ENCODE measurements at places on chromosomes 5 and 9.
A peak's percentile ranks its signal among the peaks of the same experiment; 100 is the strongest.

DNA sequence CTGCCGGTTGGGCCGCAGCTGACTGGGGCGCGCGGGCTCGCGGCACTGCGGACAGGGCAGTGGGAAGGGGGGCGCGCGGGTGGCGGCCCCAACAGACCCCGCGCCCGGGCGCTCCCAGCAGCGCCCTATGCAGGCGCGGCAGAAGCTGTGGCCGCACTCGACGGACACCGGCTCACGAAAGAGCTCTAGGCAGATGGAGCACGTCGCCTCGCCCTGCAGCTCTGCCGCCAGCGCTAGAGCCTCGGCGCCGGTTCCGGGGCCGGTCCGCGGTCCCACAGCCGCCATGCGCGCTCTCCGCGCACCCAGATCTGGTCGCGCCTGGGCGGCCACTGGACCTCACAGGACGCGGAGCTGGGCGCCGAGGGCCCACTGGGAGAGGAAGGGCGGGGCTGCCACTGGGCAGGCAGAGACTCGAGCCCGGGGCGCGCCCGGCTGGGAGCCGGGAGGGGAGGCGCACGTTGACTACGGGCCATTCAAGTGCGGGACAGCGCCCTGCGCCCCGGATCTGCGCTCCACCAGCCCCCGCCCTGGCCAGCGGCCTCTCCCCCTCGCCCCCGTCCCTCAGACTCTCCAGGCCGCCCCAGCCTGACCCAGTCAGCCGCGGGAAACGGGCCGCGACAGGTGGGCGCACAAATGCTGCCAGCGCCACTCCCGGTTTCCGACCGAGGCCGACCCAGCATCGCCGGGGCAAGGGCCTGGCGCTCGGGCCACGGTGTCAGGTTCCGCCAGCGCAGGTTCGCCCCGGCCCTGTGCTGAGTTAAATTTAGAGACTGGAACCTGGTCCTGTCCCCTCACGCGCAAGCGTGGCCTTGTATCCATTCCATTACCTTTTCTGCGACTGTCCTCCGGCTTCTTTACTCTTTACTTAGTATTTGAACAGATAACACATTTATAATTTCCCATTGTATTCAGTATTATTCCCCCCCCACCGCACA, at the start of gene TRIM7:
TRIM7 (minus strand) TSS at position 371 of the 935 bp plus-strand sequence; CDS start at position 285, 86 bp downstream.
- peak; percentile 85 for DNase-seq

DNA sequence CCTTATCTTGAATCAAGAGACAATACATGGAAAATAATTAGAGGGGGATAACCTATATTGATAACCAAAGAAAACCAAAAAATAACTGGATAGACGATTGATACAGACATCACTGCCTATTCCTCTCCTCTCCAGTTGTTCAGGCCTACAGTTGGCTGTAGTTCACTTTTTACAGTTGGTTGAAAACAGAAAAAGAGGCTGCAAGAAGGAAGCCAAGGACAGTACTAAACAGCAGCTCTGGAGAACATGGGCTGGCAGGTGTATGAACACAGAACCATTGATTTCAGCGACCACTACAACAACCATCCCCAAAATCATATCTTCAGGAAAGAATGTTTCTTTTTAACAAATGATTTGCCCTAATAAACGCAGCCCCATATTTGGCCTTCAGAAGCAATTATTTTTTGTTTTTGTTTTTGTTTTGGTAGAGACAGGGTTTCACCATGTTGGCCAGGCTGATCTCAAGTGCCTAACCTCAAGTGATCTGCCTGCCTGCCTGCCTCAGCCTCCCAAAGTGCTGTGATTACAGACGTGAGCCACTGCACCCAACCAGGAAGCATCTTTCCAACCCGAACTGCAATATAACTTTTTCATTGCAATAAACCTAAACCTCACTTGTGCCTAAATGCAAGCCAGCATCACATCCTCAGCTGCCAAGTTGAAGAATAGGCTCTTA, 64.3 kb downstream of the MLLT3 start:
- DNase-seq, result no peak

- no peak for DNase-seq
Observed at GRCh38 chr5:103101079-103101750, 18.7 kb downstream of the GIN1 start.

DNA sequence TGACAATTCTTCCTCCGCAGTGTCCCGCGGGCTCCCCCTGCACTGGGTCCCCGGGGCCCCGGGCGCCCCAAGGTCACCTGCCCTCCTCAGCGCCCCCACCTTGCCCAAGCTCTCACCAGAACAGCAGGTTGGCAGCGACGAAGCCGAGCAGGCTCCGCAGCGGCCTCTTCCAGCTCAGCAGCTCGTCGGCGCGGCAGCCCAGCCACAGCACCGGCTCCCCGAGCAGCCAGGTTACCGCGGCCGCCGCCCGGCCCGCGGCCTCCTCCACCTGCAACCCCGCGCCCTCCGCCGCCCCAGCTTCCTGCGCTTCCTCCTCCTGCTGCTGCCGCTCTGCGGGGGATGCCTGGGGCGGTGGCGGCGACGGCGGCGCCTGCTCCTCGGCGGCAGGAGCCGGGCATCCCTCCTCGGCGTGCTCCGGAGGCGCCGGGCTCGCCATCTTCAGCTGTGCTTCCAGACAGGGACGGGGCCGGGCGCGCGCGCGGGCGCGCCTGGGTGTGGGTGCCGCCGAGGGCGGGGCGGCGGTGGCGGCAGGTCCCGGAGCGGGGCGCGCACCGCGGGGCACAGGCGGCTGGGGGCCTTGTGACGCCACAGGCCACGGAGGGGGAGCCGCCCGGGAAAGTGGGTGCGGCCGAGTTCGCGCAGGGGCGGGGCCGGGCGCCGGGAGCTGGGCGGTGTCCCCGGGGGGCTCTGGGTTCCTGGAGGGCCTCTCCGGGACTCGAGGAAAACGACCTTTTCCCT, at the start of gene RETREG1:
RETREG1 (minus strand) TSS at position 462 of the 738 bp plus-strand sequence; CDS start at position 436, 26 bp downstream.
- DNase-seq, result peak; percentile 86

DNA sequence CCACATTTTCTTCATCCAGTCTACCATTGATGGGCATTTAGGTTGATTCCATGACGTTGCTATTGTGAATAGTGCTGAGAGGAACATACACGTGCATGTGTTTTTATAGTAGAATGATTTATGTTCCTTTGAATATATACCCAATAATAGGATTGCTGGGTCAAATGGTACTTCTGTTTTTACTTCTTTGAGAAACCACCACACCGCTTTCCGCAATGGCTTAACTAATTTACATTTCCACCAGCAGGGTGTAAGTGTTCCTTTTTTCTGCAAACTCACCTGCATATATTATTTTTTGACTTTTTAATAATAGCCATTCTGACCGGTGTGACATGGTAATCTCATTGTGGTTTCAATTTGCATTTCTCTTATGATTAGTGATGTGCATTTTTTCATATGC, 82.2 kb upstream of the RFX3 start:
- DNase-seq, result no peak

GRCh38 chr5:110851357-110851756, 112.5 kb downstream of the SLC25A46 start:
- no peak for DNase-seq

- DNase-seq, result no peak
Observed at GRCh38 chr5:380701-381309, 59.3 kb downstream of the AHRR start.

GRCh38 chr5:177433658-177434217, 7.3 kb downstream of the GRK6 start:
- DNase-seq, result peak; percentile 78

- no peak for DNase-seq
Observed at GRCh38 chr9:14417237-14417636, 103.3 kb upstream of the NFIB start.

- DNase-seq, result no peak
Observed at GRCh38 chr5:169788168-169788567, 151.1 kb downstream of the DOCK2 start.

DNA sequence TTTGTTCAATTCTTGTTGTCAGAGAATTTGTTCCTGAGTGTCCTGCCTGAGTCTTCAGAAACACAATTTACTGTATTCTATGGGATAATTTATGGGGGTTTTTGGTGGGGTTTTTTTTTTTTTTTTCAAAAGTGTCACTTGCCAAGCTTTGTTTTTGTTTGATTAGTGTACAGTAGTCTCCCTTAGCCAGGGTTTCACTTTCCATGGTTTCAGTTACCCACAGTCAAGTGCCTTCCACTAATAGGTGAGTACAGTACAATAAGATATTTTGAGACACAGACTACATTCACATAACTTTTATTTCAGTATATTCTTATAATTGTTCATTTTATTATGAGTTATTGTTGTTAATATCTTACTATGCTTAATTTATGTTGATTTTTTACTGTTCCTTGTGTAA, 25.0 kb upstream of the AUH start:
- no peak for DNase-seq

- DNase-seq, result no peak
Observed at GRCh38 chr9:6938447-6938846, 180.7 kb downstream of the KDM4C start.
